ENCODE measurements at places on chromosomes 6 and 20.

DNA sequence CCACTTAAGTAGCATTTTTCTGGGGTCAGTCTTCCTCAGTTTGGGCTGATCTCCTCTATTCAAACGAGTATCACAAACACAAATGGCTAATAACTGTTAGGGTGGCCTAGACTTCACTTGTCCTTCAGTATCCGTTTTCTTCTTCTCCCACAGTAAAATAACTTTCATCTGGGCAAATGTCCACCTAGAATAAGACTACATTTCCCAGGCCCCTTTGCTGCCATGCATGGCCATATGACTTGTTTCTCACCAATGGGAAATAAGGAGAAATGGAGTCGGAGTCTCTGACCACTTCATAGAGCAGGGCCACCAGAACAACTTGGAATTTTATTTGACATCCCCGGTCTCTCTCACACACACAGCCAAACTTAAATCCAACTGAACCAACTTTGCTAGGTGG, 51.4 kb downstream of the SULF2 start:
- no peak for DNase-seq

DNA sequence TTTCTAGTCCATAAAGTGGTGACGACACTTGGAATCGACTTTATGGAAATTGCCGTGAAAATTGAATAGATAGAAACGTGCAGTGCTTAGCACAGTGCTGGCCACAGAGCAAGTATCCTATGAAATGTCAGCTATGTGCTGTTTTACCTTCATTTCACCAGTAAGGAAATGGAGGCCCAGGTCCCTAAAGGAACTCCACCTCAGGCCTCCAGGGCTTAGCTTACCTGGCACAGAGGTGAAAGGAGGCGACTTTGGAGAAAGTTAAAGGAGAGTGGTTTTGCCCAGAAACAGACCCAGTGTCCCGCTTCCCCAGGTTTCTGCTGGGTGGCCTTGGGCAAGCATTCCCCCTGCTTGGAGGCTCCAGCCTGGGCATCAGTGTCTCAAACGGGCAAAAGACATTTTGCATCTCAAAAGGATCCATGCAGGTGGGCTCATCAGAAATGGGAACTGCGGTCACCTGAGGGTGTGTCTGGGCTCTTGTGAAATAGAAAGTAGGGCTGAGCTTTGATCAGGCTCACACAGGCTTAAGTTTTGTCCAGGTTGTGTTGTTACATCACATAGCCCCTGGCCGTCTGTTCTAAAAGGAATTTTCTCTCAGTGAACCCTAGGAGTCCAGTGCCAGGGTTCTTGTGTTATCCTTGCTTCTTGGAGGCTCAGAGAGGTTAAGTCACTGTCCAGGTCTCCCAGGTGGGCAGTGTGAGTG, 6.8 kb upstream of the TULP1 start:
- no peak for DNase-seq

DNA sequence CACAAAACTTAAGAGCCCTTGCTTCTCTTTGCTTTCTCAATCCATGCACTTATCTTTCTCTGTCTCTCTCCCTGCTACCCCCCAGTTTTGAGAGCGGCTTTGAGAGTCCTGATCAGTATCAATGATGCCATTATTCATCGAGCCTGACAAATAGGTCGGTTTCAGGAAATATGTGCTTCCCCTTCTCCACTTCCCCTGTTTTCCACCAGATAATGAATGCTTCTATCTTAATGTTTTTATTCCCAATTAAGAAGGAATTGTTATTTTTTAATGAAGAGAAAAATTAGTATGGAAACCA, 117.7 kb downstream of the KIF13A start:
- no peak for DNase-seq

DNA sequence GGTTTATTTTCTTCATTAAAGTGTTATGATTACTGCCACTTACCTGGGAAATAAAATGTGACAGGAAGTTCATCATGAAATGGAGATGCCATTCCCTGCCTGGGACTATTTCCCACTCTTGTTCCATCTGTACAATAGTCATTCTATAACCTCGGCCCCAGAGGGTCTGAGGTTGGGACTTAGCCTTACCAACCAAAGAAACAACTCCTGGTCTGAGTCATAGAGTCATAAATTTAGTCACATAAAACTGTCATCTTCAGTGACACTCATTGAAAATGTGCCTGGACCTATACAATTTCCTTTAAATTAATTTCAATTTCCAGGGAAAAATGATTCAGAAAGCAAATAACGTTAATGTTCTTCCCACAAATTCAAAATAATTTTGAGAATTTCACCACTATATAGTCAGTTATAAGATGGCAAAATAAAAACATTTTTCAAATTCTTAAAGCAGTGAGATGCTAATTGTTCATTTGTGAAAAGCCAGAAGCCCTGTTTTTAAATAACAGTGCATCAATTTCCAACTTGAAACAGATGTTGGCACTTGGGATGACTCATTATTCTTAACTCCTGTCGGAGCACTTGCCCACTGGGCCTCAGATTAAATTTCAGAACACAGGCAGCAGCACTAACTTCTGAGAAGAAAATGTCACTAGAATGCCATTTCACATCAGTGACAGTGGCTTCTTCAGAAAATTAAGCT, 201.2 kb upstream of the SMLR1 start:
- peak; percentile 27 for DNase-seq

DNA sequence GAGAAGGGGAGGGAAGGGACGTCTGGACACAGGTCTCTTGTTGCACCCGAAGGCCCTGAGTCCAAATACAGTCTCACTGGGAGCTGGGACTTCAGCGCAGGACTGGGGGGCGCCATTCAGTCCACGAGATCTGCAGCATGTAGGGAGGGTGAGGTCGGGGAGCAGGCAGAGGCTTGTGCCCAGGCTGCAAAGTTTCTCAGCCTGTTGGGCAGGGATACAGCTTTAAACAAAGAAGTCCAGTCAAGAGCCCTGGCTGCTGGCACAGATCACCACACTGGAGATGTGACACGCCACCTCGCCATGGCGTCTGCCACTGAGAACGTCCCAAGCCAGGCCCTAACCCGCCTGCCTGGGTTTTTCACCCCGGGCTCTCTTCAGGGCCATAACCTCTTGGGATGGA, 256.6 kb downstream of the DLL1 start:
- DNase-seq = no peak

DNA sequence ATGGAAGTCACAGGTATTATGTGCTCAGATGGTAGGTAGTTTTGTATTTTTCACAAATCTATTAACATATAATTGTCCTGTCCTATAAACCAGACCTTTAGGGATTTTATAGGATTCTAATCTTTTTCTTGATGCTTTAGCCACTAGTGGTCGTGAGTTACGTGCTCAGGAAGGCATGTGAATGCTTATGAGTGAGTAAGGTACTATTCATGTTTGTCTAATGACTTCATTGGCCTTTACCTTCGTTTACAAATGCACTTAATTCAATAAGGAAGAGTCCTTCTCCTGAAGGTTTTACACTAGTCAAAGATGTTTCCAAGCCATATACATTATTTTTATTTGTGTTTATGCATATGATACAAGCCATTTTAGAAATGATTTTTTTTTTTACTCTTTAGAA, 23.0 kb downstream of the PACRG start:
- DNase-seq = no peak

DNA sequence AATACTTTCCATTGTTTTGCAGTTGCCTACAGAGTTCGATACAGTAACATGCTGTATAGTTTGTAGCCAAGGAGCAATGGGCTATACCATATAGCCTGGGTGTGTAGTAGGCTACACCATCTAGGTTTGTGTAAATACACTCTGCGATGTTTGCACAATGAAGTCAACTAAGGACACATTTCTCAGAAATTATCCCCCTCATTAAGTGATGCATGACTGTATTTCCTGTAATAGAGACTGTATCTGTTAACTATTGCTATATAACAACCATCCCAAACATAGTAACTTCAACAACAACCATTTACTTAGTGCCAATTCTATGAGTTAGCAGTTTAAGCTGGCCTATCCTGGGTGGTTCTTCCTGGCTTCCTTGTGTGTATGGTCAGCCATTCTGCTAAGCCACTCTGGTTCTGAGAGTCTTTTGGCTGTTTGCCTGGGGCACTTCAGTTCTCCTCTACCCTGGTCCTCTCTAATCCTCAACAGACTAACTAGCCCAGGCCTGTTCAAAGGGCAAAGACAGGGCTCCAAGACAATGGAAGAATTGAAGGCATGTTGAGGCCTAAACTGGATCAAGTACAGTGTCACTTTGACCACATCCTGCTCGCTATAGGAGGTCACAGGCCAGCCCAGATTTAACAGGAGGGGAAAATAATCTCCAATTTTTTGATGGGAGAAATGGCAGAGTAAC, 124.0 kb downstream of the PLCB1 start:
- no peak for DNase-seq

DNA sequence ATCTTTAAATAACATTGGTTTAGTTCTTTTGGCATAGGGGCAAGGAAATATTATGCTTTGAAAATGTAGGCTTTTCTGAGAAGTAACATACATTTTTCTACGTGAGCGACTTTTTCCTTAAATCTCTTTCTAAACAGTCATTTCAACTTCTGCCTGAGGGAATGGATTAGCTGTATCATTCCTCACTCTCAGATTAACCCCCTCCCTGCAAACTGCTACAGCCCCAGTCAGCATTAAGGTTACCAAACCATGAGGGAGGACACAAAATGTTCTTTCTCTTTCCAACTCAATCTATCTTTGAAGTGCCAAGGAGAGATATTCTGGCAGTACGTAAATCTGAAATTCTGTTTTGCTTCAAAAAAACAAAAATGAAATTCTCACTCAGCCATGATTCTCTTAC, 231.3 kb upstream of the FLRT3 start:
- no peak for DNase-seq

GRCh38 chr20:42350521-42350920, 732.3 kb upstream of the CHD6 start:
- DNase-seq = no peak

GRCh38 chr6:106790935-106791334, 161.6 kb downstream of the QRSL1 start:
- DNase-seq = no peak

DNA sequence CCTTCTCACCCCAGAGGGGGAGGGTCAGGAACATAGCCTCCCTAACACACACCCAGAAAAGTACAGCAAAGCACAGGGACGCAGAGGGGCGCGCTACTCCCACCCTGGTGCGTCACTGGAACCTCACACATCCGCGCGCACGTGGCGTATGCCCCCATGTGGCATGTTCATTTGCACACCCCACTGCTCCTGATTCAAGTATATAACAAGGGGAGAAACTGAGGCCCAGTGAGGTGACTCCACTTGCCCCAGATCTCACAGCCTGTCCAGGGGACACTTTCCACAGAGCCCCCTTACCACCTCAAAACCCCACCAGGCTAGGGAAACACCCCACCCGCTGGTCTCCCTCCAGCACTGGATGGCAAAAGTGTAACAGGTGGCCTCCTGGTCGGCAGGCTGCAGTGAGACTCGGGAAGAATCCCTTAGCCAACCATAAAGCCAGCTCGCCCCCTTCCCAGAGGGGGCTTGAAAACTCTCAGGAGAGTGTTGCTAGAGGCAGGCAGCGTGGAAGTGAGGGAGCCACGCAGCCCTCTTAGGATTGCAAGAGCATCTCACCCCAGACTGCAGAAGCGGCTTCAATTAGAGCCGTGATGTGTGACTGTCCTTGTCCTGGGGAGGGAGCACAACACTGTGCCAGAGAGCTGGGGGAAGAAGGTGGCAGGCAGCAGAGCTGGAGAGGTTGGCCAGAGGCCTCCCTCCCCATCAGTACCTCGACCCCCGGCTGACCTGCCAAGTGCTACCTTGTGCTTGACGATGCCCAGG, at the start of gene GRM4:
TSS of gene GRM4 (minus strand) at position 67 of the 762 bp plus-strand sequence. CDS start 12,591 bp downstream, outside the sequence.
- no peak for DNase-seq

DNA sequence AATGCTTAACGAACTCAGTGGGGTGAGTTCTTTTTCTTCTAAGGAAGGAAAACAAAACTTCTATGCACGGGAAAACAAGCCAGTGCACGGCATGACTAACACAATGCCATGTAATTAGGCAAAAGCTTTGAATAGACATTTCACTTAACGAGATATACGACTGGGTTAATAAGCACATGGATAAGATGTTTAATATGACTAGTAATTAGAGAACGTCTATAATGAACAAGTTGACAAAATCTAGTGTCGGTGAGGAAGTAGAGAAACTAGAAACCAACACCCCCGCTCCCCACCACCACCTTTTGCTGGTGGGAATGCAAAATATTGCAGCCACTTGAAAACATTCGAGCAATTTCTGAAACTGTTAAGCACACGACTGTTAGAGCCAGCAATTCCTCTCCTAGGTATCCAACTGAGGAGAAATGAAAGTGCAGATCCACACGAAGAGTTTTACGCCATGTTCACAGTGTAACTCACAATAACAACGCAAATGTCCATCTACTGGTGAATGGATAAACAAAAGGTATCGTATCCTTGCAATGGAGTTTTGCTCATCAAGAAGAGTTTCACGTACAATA, 644.9 kb upstream of the AGPAT4 start:
- no peak for DNase-seq

DNA sequence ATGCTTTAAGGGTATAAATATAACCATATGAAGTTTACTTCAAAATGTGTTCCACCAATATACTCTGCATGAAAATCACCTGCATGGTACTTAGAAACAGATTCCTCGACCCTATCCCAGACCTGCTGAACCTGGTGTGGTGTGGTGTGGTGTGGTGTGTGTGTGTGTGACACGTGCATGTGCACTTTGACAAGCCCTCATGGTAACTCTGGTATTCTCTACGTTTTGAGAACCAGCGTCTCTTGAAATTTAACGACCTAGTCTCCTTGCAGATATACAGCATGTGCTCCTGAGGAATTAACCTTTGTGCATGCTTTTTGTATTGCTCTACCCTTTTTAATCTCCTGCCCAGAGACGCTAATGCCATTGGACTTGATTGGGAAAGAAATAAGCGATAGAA, 29.5 kb downstream of the GGTLC1 start:
- DNase-seq = no peak

- no peak for DNase-seq
Measured at GRCh38 chr6:5684320-5685053, 322.2 kb downstream of the NRN1 start.

DNA sequence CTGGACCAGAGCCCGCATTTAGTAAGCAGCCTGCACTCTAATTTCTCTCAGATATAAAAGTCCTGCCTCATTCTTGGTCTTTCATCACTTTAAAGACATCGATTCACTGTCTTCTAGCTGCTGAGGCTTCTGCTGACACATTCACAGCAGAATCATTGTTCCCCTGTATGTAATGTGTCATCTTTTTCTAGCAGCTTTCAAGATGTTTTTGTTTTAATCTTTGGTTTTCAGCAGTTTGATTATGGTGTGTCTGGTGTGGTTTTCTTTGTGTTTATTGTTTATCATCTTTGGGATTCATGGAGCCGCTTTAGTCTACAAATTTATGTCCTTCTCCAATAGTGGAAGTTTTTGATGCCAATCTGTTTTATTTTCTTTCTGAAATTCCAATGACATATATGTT, 157.3 kb upstream of the STMND1 start:
- no peak for DNase-seq

DNA sequence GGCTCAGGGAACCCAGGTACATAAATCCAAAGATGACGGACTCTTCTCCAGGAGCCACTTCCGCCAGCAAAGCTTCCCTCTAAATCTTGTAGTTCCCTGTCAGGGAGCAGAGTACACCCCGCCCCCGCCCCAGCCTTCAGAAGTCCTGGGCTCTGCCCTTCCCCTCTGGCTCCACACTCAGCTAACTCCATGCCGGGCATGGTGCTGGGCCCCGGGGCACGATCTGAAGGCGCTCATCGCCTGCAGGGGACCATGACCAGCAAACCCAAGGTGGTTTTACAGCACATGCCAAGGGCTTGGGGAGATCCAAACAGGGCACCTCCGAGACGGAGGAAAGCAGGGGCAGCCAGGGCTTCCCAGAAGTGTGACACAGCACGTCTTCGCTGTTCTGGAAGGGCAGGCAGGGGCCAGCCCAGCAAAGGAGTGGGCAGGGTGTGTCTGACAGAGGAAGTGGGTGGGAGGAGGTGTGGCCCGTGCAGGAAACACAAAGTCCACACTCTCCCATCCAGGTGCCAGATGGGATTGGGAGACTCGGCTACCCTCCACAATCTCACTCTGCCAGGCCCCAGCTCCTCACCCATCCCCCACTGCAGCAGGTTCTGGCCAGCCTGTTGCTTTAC, 41.6 kb upstream of the SLC22A2 start:
- DNase-seq = no peak

Data from activated naive CD8-positive, alpha-beta T cell treated with anti-CD3 and anti-CD28 coated beads, Interleukin-2, amount 50 U/mL, for 24 hours (primary cell).